Activated CD4-positive, alpha-beta T cell treated with anti-CD3 and anti-CD28 coated beads for 1 hour (primary cell): ENCODE measurements at places on chromosomes 4 and X.

- no peak for DNase-seq
Observed at GRCh38 chr4:47612116-47613023, 127.3 kb downstream of the ATP10D start.

DNA sequence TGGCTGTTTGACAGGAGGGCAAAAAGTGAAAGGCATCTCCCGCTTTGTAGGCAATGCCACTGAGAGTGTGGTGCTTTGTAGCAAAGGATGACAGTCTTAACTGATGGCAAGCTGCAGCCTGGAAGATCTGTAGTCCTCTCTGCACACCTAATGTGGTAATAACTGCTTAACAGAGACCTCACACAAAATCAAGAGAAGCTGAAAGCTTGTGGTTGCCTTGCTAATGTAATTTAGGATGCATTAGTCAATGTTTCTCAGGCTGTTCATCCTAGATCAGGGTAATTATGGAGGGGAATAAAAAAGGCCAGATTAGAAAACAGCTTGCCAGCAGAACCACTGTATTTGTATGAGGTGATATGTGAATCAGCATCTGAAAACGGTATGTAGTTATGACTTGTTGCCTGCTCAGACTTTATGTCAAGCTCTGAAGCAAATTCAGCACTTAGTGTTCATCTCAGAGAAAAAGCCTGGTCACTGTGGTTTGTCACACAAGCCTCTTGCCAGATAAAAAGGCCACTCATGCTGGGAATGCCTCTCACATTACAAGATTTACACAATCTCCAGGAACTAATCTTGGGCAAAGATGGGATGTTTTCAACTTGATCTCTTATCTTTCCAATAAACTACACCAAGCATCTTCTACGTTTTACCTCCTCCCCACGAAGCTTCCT is 130.8 kb downstream of the ENOX2 start:
- no peak for DNase-seq

DNA sequence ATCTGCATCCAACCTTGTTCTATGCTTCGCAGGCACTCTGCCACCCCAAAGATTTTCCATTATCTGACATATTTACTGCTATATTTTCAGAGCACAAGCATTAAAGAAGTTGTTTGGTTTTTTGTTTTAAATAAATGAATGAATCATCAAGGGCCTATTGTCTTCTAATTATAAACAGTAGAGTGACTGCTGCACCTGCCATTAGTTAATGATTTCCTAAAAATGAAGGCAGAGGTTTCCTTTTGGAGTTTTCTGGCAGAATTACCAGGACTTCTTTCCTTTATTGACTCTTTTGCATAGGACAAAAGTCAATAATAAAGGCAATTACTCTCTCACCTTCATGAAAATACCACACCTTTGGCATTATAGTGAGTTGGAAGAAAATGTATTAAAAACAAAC is 238.1 kb downstream of the INPP4B start:
- no peak for DNase-seq

DNA sequence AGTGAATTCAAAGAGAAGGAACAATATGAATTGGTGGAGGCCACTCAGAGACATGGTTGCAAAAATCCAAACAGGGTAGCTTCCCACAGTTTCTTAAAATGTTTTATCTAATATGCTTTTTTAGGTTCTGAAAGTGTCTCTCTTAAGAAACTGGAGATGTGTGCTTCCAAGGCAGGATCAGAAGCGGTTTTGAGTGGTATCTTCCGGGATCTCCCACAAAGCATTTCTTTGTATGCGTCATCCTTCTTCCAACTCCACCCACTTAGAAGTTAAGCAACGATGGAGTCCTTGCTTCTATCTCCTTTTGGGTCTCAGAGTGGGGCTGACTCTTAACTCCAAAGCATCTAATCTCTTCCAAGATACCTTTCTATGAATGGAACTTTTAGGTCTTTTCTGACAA is 196.7 kb downstream of the MID1 start:
- no peak for DNase-seq

GRCh38 chr4:122038896-122039295 is 87.0 kb upstream of the TRPC3 start:
- no peak for DNase-seq

DNA sequence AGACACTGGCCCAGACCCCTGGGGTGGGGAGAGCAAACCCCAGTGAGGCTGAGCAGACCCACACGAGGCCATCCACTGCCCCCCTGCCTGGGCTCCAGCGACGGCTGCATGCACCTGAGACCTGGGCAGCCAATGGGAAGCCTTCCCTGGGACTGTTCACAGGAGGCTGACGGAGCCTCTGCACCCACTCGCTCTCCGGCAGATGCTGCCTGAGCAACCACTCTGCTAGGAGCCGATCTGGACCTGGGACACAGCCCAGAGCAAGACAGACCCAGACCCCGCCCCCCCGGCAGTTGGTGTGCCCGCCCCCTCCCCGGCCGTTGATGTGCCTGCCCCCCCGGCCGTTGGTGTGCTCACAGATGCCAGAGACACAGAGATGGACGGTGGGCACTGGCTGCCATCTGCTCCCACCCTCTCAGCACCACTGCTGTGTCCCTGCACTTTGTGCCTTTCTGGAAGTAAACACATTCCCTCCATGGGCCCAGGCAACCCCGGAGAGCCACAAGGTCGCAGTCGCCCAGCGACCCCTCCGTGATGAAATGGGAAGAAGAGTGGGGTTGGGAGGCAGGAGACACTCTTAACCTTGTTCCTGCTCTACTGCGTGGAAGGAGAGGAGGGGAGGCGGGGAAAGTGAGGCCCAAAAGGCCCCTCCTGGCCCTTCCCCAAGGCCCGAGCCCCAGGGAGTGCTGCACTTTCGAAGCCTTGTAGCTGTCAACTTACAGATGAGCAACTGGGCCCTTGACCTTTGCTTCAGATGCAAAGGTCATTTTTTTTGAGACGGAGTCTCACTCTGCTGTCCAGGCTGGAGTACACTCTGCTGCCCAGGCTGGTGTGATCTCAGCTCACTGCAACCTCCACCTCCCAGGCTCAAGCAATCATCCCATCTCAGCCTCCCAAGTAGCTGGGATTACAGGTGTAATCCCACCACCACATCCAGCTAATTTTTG is 62.0 kb downstream of the ZFYVE28 start:
- no peak for DNase-seq

- no peak for DNase-seq
Observed at GRCh38 chr4:53640576-53641453, 49.5 kb upstream of the LNX1 start.

- DNase-seq: no peak
Observed at GRCh38 chr4:99918656-99919055, 24.4 kb upstream of the LAMTOR3 start.

- DNase-seq: no peak
Observed at GRCh38 chr4:37393321-37393720, 148.8 kb downstream of the NWD2 start.

GRCh38 chr4:145234091-145234706 is 53.8 kb upstream of the OTUD4 start:
- DNase-seq: no peak

DNA sequence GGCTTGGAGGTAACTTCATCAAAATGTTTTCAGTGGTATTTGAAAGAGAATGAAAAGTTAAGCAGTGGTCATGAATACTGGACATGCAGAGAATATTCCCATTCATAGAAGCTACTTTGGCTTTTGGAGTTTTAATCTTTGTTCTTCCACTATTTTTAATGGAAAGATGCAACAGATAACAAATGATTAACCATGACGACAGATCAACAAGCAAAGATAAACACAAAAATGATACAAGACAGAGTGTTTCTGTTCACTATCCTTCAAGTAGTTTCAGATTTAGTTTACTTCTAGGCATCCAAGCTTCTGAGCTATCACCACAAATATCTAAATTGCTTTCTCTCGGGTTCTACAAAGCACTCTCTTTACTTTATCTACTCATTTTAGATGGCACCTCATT is 1004.9 kb upstream of the ADGRL3 start:
- DNase-seq: no peak

DNA sequence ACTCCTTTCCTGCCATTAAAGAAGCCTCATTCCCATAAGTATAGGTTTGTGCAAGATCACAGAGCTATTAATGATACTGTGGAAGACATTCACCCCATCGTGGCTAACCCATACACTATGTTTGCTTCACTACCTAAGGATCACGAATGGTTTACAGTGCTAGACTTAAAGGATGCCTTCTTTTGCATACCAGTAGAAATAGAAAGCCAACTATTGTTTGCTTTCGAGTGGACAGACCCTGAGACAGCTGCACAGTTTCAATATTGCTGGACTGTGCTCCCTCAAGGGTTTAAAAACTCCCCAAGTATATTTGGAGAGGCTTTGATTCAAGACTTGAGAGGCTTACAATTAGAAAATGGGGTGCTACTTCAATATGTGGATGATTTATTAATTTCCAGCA is 16.0 kb upstream of the PAPSS1 start:
- no peak for DNase-seq

DNA sequence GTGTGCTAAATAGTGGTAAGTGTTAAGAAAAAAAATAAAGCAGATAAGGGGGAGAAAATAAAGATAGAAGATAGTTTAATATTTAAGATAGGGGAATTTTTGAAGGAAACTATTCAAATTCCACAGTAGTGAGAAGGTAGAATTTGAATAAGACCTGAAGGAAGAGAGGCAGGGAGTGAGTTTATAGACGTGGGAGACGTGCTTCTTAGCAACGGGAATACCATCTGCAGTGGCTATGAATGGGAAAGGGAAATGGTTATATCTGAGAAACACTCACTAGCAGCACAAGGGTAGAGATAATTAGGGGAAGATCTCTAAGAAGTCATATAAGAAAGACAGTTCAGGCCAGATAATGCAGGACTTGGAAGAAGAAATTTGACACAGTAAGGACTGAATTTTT is 854.5 kb upstream of the EPHA5 start:
- no peak for DNase-seq

GRCh38 chr4:110477836-110478235 is 1.9 kb downstream of the ENPEP start:
- no peak for DNase-seq

GRCh38 chr4:76989391-76990061 is 40.0 kb downstream of the SEPTIN11 start:
- DNase-seq: peak; percentile 40

DNA sequence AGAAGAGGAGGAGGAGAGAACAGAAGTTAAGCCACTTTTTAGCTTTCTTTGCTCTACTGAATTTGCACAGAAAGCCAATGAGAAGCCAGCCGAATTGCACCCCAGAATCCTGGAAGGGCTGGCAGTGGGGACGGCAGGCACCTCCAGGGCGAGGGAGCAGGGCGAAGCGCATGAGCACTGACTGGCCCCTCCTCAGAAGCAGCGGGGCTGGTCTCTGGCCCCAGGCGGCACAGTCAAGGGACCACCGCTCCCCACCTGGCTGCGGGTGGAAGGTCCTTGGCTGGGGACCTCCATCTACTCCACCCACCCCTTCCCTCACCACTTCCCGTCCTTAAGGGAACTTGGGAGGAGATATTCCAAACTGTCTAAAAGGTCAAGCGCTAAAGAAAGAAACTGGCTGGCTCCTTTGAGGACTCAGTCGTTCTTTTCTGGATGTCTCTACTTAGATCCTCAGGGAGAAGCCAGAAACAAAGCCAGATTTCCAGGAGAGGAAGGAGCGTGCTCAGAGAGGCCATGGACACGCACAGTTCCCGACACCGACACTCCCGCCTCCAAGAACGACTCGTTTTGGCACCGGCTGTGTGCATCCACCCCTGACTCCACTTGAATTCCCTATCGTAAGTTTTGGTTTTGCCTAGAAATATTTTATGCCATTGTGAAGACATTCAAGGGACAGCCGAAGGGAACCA is 59.5 kb upstream of the CRMP1 start:
- no peak for DNase-seq

- no peak for DNase-seq
Observed at GRCh38 chrX:72392816-72393800, 87.4 kb upstream of the CITED1 start.

DNA sequence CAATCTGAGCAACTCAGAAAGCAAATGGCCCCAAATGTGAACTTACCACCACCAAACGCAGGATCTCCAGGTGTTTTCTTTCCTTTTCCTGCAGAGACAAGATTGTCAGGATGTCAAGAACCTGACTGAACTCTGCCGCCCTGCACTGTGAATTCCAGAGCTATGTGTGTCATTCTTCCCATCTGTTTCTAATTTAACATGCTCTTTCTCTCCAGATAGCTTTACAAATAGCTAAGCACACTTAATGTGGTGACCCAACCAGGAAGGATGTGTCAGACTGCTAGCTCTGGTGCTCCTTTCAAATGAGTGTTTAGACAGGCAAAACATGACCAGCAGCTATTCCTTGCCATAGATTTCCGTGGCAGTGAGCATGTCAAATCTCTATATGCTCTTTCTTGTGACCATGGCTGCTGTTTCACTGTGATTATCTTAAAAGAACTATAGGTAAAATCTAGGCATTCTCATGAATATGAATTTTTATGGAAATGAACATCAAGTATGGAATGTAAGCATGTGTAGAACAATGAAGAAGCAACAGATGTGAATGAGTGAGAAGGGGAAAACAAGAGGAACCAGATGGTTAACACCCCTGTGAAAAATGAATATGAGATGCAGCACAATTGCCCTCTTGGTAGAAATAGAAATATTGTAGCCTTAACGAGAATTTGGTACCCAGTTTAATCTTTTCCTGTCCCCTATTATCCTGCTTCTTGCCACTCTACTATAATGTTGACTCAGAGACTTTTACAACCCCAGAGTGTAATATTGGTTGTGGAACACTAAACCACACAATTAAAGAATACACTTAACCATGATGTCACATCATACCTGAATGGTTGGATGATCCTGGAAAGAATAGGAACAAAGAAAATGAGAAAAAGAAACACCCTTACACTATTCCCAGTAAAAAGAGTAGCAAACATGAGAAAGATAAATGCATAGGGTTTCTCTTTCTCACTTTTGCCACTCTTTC is 247.8 kb upstream of the DKK2 start:
- DNase-seq: no peak

DNA sequence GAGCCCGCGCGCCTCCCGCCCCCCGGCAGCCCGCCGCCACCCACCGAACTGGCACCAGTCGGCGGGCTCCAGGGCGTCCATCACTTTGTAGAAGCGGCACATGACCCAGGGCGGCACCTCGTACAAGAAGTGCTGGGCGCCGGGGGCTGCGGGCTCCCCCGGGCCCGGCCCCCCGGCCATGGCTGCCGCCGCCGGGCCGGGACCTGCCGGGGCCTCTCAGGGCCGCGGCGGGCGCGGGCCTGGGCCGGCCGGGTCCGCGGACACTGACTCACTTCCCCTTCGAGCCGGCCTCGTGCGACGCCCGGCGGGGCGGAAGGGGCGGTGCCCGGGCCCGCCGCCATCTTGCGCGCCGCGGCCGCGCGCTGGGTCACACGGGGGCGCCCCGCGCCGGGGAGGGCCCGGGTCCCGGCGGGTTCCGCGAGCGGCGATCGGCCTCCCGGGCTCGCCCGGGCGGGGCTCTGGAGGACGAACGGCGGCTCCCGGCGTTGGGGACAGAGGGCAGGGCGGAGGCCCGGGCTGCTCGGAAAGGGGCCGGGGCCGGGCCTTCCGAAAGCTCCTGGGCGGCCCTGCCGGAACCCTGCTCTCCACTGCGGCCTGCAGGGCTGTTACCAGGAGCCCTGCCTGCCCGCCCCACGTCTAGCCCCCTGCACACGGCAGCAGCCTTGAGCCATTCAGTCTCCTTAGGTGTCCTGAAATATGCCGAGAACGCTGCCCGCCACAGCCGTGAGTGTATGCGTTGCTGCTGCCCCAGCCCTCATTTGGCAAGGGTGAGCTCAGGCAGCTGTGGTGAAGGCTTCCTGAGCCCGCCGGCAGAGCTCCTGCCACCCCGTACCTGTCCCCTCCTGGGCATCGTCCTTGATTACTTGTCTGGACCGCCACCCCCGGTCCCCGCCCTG is at the start of gene IRAK1:
TSS of gene IRAK1 (minus strand) at position 270 of the 896 bp plus-strand sequence. CDS start at position 180, 90 bp downstream.
- peak; percentile 32 for DNase-seq

GRCh38 chrX:17788439-17788838 is 51.1 kb downstream of the SCML1 start:
- DNase-seq: peak; percentile 19

- peak; percentile 19 for DNase-seq
Observed at GRCh38 chr4:3041192-3042142, 32.9 kb downstream of the HTT-AS start.
